ENCODE measurements at places on chromosomes 16 and 17. TPM values are rescaled to one million over a fixed set of nuclear protein-coding genes. Genes with fewer than 3 reads are reported as not detected.

SPNS3 gene
- 0.34 TPM for total RNA-seq

KRT31 gene
- total RNA-seq: not detected

DUS2 gene
- 34.9 TPM for total RNA-seq

PRAC1 gene
- not detected for total RNA-seq

PIRT gene
- total RNA-seq: not detected

IRF8 gene
- 2.4 TPM for total RNA-seq

AURKB gene
- 15.3 TPM for total RNA-seq

GRCh38 chr17:68184816-68185436 lies 62.9 kb upstream of the AMZ2 start:
- no peak for DNase-seq

- DNase-seq: peak; percentile 78
Measured at GRCh38 chr16:81429045-81429521, 15.5 kb upstream of the CMIP start.

DNA sequence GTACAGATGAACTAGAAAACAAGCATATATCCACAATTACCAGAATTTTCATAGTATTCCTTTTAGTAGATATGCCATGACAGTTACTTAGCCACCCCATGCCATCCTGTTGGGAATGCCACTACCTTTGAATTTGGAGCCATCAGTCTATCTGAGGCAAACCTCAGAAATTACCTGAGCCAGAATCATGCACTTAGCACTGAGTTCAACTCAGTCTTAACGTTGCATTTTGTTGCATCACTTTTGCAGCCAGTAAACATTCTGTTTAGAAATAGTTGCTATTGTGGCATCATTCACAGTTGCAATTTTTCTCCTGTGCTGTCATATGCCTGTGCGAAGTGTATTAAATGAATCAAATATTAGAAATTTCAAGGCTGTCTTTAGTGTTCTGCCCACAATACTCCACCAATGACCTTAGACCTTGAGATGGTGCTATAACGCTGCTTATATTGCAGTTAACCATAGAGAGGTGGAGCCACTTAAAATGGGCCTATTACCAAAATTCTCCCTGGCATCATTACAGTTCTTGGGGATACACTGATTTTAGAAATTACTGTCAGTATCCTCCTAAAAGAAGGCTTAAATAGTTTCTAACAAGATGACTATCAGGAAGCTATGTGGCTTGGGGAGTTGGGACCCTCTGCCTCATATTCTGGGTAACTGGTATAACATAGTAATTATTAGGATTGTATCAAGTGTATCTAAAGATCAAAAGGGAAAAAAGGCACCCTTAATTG lies 11.1 kb downstream of the PTRH2 start:
- DNase-seq: no peak

GRCh38 chr16:83136924-83137323 lies 510.2 kb downstream of the CDH13 start:
- no peak for DNase-seq

DNA sequence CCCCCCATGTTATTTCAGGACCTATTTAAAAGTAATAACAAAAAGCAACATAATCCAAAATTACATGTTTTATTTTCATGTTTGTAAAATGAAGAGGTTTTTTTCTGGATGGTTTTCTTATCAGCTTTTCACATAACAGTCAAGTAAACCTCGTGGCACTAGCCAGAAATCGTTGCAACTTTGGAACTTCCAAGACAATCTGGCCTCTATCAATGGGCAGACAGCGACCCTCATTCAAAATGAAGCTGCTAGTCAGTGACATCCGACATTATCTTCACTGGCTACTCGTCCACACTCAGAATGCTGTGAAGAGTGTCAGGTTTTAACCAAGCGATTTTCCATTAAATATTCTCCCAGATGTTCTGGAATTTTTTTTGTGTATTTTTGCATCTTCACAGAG lies 22.7 kb downstream of the ZNF652 start:
- no peak for DNase-seq

DNA sequence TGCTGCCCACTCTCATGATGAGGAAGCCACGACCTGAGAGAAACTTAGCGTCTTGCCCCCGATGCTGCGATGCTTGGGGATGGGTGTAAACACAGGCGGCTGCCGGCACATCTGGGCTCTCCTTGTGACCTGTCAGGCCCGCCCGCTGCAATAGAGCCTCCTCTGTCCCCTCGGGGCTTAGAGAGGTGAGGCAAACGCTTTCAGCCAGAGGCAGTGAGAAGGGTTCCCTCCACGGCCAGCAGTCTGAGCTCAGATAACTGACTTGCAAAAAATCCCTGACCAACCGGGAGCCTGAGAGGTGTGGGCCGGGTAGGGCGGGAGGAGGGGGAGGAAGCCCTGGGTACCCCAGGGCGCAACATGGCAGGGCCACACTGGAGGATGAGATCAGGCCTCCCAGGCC lies 260.6 kb downstream of the C16orf95 start:
- no peak for DNase-seq

- DNase-seq: no peak
Measured at GRCh38 chr16:8096211-8096610, 494.1 kb downstream of the TMEM114 start.

DNA sequence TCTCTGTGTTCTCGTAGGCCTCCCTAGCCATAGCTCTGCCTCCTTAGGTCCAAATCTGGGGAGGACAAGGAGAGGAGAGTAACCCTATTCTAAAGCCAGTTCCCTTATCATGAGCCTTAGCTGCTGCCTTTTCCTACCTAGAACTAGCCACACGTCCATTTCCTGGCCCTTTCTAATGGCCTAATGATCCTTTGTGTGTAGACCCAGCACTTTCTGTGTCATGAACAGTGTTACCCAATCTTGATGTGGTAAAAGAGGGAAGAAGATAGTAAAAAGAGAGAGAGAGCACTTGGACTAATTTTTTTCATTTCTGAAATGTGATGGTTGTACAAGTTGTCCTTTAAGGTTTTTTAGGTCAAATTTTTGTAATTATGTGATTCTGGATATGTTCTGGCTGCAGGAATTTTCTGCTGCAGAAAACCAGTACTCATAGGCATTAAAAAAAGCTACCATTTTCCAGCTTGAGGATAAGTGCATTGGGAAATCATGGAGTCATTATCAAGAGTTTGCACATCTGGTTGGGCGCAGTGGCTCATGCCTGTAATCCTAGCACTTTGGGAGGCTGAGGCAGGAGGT lies 18.2 kb downstream of the CASC3 start:
- DNase-seq: no peak

DNA sequence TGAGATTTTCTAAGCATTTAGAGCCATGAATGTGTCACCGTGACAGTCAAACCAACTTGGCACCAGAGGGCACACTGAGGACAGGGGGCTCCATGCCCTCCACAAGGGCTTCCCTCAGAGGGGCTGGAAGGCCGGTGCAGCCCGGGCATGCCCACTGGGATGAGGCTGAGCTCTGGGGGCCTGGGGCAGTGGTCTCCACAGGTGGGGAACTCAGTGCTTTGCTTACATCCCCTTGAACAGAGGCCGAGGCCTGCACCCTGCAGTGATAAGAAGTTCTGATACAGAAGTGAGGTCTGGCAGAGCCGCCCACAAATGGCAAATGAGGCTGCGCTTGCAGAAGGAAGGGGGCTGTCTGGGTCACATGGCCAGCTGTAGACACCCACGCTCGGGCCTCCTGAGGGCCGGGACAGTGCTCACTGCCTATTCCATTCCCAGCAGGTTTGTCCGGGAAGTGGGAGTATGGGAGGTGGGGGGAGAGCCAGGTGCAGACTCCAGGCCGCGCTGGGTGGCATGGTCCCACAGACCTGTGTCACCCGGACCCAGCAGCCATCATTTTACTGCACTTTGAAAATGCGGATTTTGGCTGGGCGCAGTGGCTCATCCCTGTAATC lies 116.8 kb upstream of the CREBBP start:
- DNase-seq: no peak

- no peak for DNase-seq
Measured at GRCh38 chr16:18050777-18051176, 285.8 kb downstream of the NPIPA8 start.

DNA sequence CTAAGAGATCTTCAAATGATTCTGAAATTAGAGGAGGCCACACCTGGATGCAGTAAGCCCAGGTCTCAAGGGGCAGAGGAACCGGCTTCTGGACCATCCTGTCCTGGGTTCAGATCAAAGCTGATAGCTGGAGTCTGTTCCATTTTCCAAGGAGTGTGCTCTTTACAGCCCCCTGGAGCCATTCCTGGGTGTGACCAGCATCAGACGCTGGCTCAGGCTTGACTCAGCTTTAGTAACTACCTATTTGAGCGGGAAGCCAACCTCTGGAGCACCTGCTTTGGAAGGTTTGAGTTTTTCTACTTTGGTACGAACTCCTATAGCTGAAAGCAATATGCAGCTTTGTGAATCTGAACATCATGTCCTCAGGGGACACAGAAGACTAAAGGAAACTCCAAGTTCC lies 12.9 kb upstream of the BBS2 start:
- DNase-seq: no peak

- DNase-seq: peak; percentile 64
Measured at GRCh38 chr16:67163164-67163998, 1.2 kb upstream of the HSF4 start.

GRCh38 chr17:63705657-63706056 lies 5.7 kb upstream of the LIMD2 start:
- DNase-seq: no peak

- DNase-seq: peak; percentile 22
Measured at GRCh38 chr17:51050291-51051033, 70.2 kb downstream of the SPAG9 start.

GRCh38 chr17:6374271-6374691 lies 60.6 kb downstream of the AIPL1 start:
- no peak for DNase-seq

GRCh38 chr16:87101903-87102302 lies 215.3 kb downstream of the C16orf95 start:
- no peak for DNase-seq

- no peak for DNase-seq
Measured at GRCh38 chr16:46774743-46775177, 26.6 kb upstream of the MYLK3 start.

- no peak for DNase-seq
Measured at GRCh38 chr17:13265311-13265710, 247.5 kb upstream of the ELAC2 start.

DNA sequence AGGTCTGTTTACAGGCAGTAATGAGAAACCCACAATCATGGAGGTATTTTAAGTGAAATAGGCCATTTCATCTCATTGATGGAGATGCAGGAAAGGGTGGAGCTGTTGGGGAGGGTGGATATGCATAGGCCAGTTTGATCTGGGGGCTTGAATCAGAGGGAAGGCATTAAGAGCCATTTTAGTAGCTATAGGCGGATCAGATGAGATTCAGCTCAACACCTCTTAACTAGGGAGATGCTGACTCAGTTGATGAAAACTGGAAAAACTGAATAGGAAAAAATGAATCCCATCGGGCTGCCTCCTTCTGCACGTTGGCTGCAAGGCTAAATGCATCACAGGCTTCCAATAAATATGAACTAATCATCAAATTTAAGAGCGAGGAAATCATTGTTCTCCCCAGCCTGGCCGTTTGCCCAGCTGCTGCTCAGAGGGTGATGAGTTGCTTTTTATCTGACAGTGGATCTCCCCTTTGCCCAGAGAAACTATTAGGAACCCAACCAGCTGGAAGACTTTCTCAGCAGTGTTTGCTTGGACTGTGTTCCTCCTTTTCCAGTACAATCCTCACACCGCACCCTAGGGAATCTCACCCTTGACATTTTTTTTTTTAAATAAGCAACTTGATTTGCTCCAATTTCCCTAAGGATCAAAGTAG lies 149.6 kb downstream of the SOX9 start:
- no peak for DNase-seq

DNA sequence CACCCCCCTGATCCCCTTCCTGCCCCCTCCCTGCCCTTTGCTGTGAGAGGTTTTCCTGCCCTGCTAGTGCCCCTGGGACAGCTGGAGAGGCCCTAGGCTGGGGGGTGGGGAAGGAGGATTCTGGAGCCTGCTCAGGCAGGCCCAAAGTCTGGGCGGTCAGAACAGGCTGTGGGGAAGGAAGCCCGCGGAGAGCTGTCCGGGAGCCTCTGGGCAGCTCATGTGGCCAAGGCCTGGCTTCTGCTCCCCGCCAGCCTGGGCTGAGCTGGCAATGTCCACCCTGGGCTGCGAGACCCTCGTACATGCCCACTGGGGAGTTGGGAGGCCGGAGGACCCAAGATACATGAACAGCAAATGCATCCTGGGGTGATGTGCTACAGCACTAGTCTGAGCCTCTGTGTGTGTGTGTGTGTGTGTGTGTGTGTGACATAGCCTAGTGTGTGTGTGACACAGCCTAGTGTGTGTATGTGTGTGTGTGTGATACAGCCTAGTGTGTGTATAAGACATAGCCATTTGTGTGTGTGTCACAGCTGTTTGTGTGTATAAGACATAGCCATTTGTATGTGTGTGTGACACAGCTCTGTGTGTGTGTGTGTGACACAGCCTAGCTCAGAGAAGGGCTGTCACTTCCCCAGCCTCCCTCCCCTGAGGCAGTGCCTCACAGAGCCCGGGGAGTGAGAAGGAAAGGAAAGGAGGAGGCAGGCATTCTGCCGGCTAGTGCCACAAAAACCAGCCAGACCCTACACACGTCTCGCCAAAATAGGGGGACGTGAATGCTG lies 201.4 kb upstream of the CIBAR2 start:
- no peak for DNase-seq

DNA sequence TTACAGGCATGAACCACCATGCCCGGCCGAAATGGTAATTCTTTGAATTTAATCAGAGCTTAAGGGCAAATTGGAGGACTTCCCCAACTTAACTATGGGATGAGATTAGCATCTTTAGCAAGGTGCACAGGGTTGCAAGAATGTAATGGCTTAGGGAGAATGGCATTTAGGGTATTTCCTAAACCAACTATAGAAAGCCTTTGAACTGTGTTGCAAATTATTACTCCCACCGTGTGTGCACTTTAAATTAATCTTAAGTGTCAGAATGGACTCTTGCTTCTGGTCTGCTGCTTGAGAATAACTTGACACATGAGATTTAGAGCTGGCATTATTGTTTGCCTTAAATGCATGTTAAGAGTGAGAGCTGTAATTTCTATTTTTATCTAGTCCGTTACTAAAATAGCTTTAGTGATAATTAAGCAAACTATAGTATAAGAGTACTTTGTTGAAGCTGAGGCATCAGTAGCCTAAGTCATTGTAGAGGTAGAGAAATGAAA lies 59.8 kb downstream of the TUBD1 start:
- DNase-seq: peak; percentile 41

DNA sequence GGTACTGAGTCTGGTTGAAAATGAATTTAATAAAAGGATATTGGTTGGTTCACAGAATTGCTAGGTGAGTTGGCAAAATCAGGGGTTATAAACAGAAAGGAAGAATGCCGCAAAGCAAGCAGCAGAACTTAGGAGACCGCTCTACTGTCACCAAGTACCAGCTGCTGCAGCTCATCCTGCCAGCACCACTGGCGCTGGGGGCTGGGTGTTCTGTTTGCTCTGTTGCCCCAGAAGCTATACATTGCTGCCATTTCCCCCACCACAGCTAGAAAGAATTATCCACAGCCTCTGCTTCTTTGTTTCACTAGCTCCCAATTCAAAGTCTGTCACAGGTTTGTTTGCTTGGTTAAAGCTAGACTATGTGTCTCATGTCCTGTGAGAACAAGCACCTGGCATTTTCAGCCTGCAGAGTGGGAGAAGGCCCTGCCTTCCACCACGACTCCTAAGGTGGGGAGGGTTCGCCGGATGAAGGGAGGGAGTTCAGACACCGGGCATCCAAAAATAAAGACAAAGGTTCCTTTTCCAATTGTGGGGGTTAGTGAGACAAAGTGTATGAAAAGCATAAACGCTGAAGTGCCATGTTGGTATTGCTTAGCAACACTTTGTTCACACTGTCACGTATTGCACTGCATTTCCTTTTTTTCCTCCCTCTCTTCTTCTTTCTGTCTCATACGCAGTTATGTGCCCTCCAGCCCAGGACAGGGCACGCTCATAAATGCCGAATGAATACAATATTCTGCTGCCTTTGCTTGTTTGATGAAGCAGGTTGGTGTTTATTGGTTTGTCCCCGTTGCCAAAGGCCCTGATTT lies 9.6 kb upstream of the CPD start:
- no peak for DNase-seq

GRCh38 chr17:74274709-74275340 lies 791 bp downstream of the DNAI2 start:
- DNase-seq: no peak
